MM.1S (cell line): ENCODE measurements at places on chromosomes 4 and X.
A peak's percentile ranks its signal among the peaks of the same experiment; 100 is the strongest.

DNA sequence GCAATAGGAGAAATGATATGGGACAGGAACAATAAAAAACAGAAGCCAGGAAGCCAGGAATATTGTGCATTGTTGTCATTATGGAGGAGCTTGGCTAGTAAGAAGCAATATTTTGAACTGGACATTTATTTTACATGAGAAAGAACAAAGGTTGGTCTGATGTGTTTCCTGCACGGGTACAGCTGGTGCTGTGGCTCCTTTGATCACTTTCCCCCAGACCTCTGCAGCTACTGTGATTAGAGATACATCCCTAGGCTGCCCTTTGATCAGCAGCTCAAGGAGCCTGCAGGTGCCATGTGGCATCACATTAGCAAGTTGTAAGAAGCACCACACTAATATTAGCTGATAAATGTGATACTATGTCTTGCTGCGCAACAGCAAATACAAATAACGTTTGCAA is 2.5 kb downstream of the PDGFC start:
- no peak overlapping the region for H3K4me3 ChIP-seq
- peaks cover 27% of the 10 kb centered on the region for H3K4me1 ChIP-seq
- no peak overlapping the region for H3K27ac ChIP-seq
- H3K36me3 ChIP-seq: no peaks in the 10 kb centered on the region

DNA sequence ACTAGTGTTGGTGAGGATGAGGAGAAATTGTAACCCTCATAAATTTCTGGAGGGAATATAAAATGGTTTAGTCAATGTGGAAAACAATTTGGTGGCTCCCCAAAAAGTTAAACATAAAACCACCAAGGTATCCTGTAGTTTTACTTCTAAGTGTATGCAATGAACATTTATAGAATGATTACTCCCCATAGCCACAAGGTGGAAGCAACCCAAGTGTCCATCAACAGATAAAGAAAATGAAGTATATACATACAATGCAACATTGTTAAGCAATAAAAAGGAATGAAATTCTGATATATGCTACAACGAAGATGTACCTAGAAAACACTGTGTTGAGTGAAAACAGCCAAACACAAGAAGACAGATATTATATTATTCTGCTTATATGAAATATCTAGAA is 569.1 kb upstream of the GRID2 start:
- DNase-seq: no peak
- H3K27me3 ChIP-seq: no peaks in the 10 kb centered on the region
- H3K36me3 ChIP-seq: no peaks in the 10 kb centered on the region
- no peak overlapping the region for H3K4me3 ChIP-seq

DNA sequence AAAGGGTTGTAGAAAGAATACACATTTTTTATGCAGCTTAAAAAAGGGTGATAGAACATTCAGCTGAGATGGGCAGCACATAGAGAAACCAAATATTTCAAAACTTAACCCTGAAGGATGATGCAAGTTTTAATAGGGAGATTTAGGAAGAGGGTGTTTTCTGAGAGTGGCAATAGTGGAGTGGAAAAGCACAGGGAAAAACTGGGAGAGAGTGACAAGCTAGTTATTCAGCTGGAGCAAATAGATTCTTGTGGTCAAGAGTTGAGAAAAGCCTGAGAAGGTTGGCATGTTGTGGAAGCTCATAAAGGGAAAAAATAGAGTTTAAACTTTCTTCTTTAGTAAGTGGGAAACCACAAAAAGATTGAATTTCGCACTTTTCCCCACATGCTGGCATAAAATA is 359.6 kb upstream of the PITX2 start:
- no peak overlapping the region for H3K4me3 ChIP-seq
- DNase-seq: no peak
- no peaks in the 10 kb centered on the region for H3K27me3 ChIP-seq
- no peaks in the 10 kb centered on the region for H3K36me3 ChIP-seq
- no peaks in the 10 kb centered on the region for H3K4me1 ChIP-seq

GRCh38 chr4:13627178-13627605 is 333 bp downstream of the BOD1L1 start:
- H3K36me3 ChIP-seq: no peaks in the 10 kb centered on the region
- peak overlapping the region; percentile 96 for H3K4me3 ChIP-seq
- no peaks in the 10 kb centered on the region for H3K27me3 ChIP-seq
- H3K27ac ChIP-seq: peak overlapping the region; percentile 67; the same call in 1 of the 2 replicates
- peaks cover 9% of the 10 kb centered on the region for H3K4me1 ChIP-seq

GRCh38 chrX:132144061-132144460 is 16.2 kb upstream of the FRMD7 start:
- no peak overlapping the region for H3K27ac ChIP-seq
- H3K27me3 ChIP-seq: no peaks in the 10 kb centered on the region
- H3K4me3 ChIP-seq: no peak overlapping the region
- DNase-seq: no peak
- H3K4me1 ChIP-seq: no peaks in the 10 kb centered on the region
- H3K36me3 ChIP-seq: no peaks in the 10 kb centered on the region

- H3K4me3 ChIP-seq: no peak overlapping the region
- no peaks in the 10 kb centered on the region for H3K4me1 ChIP-seq
- H3K27ac ChIP-seq: no peak overlapping the region
- DNase-seq: no peak
Observed at GRCh38 chr4:57371671-57372070, 261.5 kb upstream of the IGFBP7 start.

GRCh38 chr4:24666316-24666715 is 82.0 kb upstream of the DHX15 start:
- no peaks in the 10 kb centered on the region for H3K36me3 ChIP-seq
- H3K27ac ChIP-seq: no peak overlapping the region
- H3K4me1 ChIP-seq: no peaks in the 10 kb centered on the region
- DNase-seq: no peak
- H3K4me3 ChIP-seq: no peak overlapping the region
- no peaks in the 10 kb centered on the region for H3K27me3 ChIP-seq

DNA sequence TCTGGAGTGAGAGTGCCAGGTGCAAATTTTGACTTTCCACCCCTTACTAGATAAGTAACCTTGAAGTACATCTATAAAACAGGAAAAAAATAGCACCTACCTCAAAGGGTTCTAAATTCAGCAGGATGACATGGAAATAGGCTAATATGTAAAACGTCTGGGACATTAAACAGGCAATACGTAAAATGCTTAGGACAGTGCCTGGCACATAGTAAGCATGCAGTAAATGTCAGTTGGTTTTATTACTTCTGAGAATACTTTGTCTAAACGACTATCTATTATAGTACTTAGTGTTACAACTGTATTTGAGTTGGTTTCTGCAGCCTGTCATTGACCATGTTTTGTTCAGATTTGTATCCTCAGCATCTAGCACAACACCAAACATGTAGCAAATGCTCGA is 70.8 kb downstream of the ARX start:
- no peaks in the 10 kb centered on the region for H3K4me1 ChIP-seq
- no peaks in the 10 kb centered on the region for H3K27me3 ChIP-seq
- H3K27ac ChIP-seq: no peak overlapping the region
- no peak overlapping the region for H3K4me3 ChIP-seq
- DNase-seq: no peak

DNA sequence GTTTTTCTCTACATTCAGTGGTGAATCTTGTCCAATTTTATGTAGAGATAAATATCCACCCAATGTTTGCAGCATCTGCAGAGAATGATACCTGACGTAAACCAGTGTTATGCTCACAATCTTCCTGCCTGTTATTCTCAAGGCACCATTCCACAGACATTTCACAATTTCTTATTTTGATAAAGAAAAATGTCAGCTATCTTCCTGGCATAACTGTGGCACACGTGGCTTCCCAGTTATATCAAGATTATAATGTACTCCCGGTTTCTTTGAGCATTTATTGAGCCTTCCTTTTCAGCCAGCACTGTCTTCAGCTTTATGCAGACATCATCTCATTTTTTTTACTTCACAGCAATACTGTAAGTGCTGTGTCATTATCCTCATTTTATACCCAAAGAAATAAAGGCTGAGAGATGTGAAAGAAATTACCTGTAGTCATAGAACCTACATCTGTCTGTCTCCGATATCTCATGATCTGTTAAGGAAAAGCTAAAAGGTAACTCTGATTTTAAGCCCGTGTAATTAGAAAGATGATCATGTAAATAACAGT is 1300.8 kb upstream of the TENM3 start:
- no peak overlapping the region for H3K27ac ChIP-seq
- no peak overlapping the region for H3K4me3 ChIP-seq
- H3K27me3 ChIP-seq: no peaks in the 10 kb centered on the region
- H3K4me1 ChIP-seq: no peaks in the 10 kb centered on the region
- no peak for DNase-seq

DNA sequence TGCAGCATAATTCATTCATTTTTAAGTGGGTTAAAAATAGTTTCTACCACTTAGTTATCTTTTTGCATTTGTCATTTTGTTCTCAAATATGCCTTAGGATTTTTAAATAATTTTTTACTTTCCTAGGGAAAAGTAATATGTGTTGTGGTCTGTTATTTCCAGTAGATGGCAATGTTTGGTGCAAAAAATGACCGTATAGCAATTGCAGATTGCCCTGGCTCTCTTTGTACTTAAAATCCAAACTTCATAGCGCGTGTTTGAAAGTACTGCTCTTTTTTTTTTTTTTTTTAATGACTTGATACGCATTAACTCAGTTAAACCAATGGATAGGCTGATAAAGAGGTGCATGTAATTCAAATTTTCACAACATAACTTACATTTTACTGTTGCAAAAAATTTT is 74.4 kb upstream of the RBMX start:
- H3K4me3 ChIP-seq: no peak overlapping the region
- DNase-seq: peak; percentile 50
- H3K27ac ChIP-seq: no peak overlapping the region
- no peaks in the 10 kb centered on the region for H3K36me3 ChIP-seq
- H3K4me1 ChIP-seq: no peaks in the 10 kb centered on the region; the same call in 1 of the 2 replicates

DNA sequence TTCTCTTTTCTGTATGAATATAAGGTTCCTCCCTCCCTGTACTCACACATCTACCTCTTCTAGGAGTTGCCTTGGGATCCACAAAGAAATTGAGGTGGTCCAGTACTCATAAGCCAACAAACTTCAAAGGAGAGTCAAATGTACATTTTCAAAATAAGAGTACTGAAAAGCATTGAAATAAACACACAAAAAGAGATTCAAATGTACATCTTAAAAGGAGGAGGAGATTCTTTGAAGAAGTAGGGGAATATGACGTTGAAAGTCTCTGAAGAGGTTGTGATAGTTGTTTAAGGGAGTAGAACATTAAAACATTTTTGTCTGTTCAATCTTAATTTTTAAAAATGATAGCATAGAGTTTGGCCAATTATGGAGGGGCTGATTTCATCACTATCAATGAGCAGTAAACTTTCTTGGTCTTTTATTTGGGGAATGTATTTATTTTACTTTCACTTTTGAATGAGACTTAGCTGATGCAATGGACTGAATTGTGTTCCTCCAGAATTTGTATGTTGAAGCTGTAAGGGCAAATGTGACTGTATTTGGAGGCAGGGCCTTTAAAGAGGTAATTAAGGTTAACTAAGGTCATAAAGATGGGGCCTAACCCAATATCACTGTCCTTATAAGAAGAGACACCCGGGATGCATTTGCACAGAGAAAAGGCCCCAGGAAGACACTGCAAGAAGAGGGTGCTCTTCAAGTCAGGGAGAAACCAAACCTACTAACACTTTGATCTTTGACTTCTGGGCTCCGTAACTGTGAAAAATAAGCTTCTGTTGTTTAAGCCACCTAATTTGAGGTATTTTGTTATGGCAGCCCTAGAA is 226.3 kb upstream of the PGRMC2 start:
- no peak overlapping the region for H3K27ac ChIP-seq
- no peaks in the 10 kb centered on the region for H3K27me3 ChIP-seq
- no peaks in the 10 kb centered on the region for H3K36me3 ChIP-seq
- peak; percentile 26 for DNase-seq
- peaks cover 31% of the 10 kb centered on the region for H3K4me1 ChIP-seq

DNA sequence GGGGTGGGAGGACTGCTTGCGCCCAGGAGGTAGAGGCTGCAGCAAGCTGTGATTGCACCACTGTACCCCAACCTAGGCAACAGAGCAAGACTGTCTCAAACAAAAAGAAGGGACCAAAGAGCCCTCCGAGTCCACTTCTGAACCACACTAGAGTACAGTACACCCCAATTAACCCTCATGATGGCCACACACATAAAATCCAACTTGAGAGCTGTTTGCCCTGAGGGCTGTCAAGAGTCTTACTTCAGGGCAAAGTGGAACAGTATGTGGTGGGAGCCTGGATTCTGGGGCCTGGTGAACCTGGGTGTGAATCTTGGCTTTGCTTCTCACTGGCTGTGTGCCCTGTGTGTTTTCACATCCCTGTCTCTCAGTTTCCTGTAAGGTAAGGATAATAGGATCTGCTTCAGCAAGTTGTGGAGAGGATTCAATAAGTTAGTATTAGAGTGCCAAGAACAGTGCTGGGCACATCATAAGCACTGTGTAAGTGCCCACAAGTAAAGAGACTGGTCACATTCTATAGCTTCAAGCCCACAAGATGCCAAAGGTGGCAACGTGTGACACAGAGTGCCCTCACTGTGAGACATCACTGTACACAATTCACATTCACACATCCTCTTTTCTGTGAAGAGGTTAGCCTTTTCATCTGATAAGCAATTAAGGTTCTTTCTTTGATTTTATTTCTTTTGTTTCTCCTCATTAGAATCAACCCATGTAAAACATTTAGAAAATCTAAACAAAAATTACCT is 52.1 kb downstream of the LEF1 start:
- H3K36me3 ChIP-seq: no peaks in the 10 kb centered on the region
- no peak overlapping the region for H3K27ac ChIP-seq
- no peaks in the 10 kb centered on the region for H3K27me3 ChIP-seq
- peaks cover 32% of the 10 kb centered on the region for H3K4me1 ChIP-seq
- DNase-seq: no peak
- H3K4me3 ChIP-seq: no peak overlapping the region

DNA sequence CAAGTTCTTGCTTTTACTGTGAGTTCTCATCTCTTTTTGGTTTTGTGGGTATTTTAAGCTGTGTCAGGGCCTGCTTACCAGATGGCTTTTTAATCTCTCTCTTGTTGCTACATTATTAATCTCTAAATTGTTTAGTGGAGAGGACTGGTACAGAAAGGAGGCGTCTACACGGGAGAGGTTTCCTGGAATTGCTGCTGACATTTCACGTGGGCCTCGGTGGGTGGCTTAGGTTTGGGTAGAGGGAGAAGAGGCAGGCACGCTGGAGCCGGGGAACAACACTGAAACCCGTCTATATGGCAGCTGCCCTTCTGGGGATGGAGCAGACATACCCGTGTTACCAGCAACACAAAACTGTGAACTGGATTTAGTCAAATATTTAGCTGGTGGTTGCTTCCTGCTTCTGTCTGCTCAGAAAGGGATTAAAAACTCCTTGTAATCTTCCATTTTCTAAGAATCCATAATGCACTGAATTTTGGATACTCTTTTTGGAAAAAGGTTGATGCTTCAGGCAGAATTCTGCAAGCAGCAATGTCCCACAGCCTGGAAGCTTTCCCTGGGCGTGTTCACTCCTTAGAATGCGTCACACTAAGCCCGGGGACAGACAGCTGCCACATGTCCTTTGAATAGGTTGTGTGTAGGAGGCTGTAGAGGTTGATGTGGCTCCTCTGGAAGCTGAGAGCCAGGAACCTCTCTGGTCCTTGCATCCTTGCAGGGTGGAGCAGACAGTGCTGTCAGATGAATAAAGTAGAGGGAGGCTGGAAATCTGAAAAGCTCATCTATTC is 199.8 kb upstream of the GATB start:
- H3K27ac ChIP-seq: no peak overlapping the region
- DNase-seq: no peak
- H3K4me3 ChIP-seq: no peak overlapping the region
- no peaks in the 10 kb centered on the region for H3K4me1 ChIP-seq
- no peaks in the 10 kb centered on the region for H3K27me3 ChIP-seq
- no peaks in the 10 kb centered on the region for H3K36me3 ChIP-seq
